ENCODE measurements at places on chromosomes 12 and 14. TPM values are rescaled to one million over a fixed set of nuclear protein-coding genes. Genes with fewer than 3 reads are reported as not detected.

Gene C14orf180
- total RNA-seq: not detected

Gene DAO
- total RNA-seq: not detected

- DNase-seq: no peak
These were observed 303.5 kb upstream of the SFSWAP start for GRCh38 chr12:131407221-131408035.

Gene ACAD10
- total RNA-seq: 10.0 TPM

Gene TTC9
- total RNA-seq: not detected

DNA sequence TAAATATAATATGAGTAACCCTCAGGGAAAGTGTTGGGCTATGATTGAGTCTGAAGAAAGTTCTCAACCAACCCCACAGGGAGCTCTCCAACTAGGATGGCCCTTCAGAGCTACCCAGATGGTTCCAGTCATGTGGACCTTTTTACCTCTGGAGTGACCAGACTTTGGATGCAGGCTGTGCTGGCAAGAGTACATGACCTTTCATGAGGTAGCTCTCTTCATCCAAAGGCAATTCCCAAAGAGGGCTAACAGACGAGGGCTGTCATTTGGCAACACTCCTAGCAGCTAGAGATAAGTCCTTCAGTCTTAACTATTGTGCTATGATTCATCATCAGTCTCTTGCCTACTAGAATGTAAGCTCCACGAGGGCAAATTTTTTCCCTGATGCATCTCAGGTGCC, 75.4 kb downstream of the DUSP6 start:
- no peak for DNase-seq

Gene PABPN1
- total RNA-seq: 60.3 TPM

- no peak for DNase-seq
These were observed 7.5 kb downstream of the EMG1 start for GRCh38 chr12:6978188-6978587.

- peak; percentile 66 for DNase-seq
These were observed 169.3 kb downstream of the STXBP6 start for GRCh38 chr14:24880689-24881088.

GRCh38 chr12:116174006-116174405, 103.5 kb downstream of the MED13L start:
- no peak for DNase-seq

- DNase-seq: no peak
These were observed 32.7 kb upstream of the SYT10 start for GRCh38 chr12:33472299-33472698.

DNA sequence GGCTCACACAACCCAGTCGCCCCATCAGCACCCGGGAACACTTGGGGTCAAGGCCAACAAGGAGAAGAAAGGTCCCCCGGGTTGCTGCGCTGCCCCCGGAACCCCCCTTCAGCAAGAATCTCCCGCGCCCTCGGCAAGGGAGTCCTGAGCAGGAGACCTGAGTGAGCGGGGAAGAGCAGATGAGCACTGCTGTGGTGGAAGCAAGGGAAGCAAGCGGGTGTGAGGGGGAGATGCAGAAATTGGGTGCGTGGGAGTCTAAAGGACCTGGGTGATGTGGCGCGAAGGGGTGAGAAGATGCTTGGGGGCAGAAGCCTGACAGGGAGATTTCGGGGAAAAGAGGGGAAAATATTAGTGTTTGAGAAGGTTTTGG, 105.5 kb upstream of the PRB2 start:
- DNase-seq: no peak

Gene KRT86
- not detected for total RNA-seq

Gene NUP37
- 39.4 TPM for total RNA-seq

- no peak for DNase-seq
These were observed 20.9 kb downstream of the OAS2 start for GRCh38 chr12:112998987-112999767.

Gene PAPOLA
- 62.6 TPM for total RNA-seq

DNA sequence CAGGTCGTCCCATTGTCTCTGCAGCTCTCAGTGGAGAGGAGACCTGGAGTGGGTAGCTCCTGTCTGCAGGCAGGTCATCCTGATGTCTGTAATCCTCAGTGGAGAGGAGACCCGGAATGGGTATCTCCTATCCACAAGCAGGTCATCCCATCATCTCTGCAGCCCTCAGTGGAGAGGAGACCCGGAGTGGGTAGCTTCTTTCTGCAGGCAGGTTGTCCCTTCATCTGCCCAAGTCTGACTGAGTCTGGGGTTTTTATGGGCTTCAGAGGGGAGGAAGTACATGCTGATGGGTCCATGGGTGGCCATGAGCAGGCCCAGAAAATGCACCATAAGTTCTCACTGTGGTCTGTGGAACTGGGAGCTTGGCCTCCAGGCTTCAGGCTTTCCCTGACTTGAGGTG, 28.9 kb upstream of the PAPLN start:
- DNase-seq: no peak

GRCh38 chr12:169528-170370, 44.2 kb downstream of the SLC6A12 start:
- peak; percentile 16 for DNase-seq

GRCh38 chr12:1346126-1346525, 248.3 kb downstream of the FBXL14 start:
- peak; percentile 66 for DNase-seq

Gene VASH1
- 2.6 TPM for total RNA-seq

Gene KRT85
- not detected for total RNA-seq

- DNase-seq: peak; percentile 35
These were observed 65.8 kb upstream of the SLC8A3 start for GRCh38 chr14:70254476-70254961.

Gene VWF
- not detected for total RNA-seq

DNA sequence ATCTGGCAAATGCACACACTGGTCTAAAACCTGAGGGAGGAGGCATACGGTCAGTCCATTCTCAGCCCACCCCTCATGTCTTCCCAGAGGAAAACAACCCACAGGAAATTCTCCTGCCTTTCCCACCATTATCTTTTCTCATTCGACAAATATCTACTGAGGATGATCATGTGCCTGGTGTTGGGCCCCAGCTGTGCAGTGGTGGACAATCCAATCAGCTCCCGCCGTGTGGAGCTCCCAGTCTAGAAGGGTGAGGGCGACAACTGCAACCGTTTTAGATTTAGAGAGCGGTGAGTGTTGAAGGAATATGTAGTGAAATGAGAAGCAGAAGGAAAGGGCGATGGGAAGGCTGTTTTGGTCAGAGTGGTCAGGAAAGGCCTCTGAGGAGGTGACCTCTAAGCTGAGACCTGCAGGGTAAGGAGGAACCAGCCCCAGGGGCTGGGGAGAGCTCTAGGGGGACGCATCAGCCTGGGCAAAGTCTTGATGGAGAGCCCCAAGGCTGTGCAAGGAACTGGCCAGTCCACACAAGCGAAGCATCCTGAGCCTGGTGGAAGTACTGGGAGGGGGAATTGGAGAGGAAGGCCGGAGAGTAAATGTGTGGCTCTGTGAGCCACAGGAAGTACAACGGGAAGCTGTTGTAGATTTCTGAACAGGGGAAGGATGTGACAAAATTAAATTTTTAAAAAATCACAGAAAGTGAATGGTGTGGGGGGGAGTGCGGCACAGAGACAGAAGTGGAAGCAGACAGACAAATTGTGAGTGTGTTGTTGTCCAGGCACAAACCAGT, 192.8 kb downstream of the NTF3 start:
- DNase-seq: no peak

DNA sequence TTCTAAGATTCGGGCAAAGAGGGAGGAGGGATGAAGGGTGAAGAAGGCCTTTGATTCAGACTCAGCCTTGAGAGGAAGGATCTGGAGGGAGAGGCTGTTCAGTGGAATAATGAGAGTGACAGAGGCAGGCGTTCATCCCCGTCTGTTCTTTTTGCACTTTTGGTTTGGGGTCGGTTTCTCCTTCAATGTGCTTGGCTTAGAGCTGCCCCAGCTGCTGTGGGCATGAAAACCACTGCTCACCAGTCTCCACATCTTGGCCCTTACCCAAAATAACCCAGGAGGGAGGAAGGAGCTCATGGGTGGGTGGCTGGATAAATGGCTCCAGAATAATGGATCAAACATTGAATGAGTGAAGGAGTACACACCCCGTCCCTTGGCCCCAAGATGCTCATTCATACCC, 261.7 kb upstream of the FKBP4 start:
- no peak for DNase-seq

DNA sequence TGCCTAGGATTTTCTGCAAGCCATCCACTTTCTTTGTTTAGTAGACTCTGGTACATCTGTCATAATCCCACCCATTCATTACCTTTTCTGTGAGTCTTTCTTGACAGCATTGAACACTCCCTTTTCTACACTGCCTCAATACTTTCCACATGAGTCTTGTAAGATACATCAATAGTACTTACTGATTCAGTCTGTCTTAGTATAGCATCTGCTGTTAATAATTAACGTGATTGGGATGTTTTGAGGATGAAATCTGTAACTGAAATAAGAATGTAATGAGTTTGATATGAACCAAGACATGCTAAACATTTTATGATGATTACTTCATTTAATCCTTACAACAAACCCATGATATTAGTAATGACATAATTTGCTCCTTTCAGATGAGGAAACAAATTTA, 196.2 kb upstream of the FOXG1 start:
- no peak for DNase-seq

Gene SRRM4
- not detected for total RNA-seq

Data from GM23248 (cell line).